Non-pigmented ciliary epithelial cell (primary cell): ENCODE measurements at places on chromosomes 2 and 18.

GRCh38 chr2:8344144-8345097 lies 337.4 kb upstream of the ID2 start:
- no peak for DNase-seq

DNA sequence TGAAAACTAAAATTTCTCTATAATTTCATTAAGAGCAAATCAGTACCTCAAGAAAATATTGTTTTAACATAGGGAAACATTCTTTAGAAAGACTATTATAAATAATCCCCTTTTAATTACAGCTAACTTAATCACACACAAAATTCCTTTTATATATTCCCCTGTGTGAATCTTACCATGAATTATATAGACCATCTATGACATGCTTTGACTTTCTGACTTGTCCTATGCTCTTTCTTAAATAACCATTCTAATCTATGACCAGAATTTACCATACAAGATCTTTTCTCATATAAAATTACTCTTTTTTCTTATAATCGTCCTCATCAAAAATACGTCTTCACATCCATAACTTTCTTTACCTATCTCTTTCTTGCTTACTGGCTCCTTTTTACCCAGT lies 824.2 kb upstream of the FAM98A start:
- DNase-seq: no peak

- DNase-seq: no peak
These were observed 9.6 kb downstream of the RPL37A start for GRCh38 chr2:216508229-216508628.

DNA sequence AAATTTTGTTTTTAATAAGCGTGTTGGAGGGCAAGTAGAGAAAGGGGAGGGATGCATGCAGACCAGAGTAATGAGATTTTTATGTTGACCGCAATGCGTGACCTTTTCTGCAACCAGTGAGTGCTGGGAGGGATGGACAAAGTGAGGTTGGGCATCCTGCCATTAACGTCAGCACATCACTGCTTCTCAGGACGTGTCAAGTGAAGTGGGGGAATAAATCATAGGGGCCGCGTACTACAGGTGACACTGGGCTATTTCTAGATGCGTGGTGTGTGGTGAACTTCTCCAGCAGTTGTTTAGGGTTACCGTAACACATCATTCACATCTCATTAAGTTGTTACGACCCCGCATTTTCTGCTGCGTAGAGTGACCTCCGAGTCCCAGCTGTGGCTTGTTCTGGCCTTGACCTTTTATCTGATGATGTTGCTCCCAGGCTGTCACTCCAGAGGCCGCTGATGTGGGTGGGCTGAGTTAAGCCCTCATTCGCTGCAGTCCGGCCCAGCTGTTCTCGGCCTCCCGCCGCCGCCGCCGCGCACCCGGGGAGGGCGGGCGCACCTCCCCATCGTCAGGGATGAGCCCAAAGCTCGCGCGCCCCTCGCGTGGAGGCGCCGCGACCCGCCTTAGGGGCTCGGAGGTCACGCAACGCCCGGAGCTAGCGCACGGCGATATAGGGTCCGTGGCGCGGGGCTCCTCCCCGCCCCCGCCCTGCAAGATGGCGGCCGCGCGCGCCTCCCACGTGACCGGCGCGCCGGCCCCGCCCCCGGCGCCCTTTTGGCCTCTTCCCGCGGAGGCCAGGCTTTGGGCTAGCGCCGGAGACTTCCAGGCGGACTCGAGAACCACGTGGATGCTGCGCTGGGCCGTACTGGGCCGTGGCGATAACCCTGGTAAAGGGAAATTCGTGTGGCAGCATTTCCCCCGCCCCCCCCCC lies 3.5 kb downstream of the ZCCHC2 start:
- no peak for DNase-seq

DNA sequence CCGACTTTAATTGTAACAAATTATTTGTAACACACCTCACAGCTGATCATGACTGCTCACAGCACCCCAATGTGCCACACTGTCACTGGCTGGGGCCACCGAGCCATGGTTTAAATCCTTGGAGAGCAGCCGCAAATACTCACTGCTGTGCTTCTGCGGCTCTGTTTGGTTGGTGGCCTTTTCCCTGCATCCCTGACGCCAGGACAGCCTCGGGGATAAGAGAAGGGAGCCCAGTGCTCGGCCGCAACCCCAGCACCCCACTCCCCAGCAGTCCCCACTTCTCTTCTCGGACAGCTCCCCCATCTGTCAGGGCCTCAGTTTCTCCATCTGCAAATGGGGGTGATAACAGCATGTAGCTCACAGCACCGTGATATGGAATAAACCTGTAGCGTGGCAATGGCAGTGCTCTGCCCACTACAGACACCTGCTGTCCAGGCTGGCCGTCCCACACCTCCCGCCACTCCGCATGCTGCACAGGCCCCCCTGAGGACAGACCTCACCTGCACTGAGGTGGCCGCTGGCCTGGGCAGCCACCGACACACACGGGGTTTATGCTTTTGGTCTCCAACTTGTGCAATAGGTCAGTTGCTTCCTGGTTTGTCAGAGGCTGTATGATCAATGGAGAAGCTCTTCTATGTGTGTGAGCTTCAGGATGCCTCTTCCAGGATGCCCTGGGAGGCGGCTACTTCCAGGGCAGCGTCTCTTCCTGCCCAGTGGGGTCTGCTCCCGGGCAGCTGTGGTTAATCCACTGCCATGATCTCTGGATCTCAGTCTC lies 87.1 kb downstream of the NDUFA10 start:
- DNase-seq: no peak

DNA sequence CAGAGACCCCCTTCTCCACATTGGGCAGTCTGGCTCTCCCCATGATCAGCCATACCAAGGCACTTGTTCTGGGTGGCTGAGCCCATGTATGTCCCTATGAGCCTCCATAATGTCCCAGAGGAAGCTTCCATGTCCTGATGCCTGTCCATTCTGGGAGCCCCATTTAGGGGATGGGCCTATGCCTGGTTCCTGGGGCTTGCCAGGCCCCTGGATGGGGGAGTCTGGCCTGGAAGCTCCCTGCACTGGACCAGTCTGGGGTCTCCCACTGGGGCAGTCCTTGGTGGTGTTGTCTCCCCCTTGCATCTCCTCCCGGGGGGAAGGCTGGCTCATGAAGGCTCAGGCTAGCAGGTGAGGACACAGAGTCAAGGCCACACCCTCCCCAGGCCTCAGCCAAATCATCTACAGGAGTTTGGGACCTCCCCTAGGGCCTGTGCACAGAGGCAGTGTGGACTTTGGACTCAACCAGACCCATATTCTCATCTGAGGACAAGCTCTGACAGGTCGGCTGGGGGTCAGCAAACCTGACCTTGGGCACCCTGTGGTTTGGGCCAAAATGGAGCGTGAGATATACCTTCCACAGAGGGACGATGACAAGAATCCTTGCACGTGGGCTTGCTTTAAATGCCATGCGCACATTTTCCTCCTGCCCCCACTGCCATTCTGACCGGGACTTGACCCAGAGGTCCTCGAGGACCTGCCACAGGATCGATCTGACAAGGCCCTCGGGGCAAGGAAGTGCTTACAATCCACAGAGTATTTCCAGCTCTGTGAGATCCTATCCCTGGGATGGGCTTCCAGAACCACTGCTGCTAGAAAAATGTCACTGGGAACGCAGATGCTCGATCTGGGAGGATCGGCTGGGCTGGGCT lies 38.8 kb downstream of the INHBB start:
- DNase-seq: no peak

GRCh38 chr2:16021611-16022363 lies 81.4 kb downstream of the MYCN start:
- DNase-seq: no peak
